Amniotic stem cell (primary cell): ENCODE measurements at places on chromosomes 2 and 18.

- no peak for DNase-seq
These were observed 89.9 kb downstream of the PTPRM start for GRCh38 chr18:7657050-7657449.

DNA sequence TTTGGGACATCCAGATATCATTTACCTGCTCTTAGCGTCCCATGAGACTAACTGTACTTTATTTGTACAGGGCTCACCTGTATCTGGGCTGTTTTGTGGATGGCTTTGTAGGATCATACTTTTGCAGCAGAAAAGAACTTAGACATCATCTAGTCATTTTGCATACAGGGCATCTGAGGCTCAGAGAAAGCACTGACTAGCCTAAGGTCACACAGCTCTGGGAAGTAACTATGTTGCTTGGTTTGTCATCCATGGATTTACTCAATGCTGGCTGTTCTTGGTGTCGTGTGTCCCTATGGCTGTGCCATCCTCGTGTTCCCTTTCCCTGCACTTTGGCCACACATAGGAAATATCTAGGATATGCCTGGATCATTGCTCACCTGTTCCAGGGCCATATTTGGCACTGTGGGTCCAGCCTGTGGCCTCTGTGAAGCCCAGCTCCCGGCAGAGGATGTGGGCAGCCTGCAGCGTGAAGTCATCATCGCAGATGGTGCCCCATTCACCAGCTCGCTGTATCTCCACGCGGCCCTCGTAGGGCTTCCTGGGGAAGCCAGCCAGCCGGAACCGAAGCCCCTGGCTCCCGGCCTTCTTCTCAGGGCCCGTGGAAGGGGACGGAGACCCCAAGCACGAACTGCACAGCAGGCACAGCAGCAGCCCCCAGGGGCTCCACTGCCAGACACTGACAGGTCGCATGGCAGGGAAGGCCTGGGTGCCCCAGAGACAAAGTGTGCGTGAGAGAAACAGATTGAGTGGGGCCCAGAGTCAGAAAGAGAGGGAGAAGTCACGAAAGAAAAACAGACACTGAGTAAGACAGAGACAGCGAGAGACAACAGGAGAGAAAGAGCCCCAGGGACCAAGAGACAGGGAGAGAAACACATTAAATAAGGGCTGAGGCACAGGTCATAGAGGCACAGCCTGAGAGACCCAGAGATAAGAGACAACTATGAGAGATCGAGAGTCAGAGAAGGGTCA is 1.5 kb downstream of the LOXL3 start:
- no peak for DNase-seq

- no peak for DNase-seq
These were observed 382.3 kb downstream of the FIGN start for GRCh38 chr2:163353551-163353950.

DNA sequence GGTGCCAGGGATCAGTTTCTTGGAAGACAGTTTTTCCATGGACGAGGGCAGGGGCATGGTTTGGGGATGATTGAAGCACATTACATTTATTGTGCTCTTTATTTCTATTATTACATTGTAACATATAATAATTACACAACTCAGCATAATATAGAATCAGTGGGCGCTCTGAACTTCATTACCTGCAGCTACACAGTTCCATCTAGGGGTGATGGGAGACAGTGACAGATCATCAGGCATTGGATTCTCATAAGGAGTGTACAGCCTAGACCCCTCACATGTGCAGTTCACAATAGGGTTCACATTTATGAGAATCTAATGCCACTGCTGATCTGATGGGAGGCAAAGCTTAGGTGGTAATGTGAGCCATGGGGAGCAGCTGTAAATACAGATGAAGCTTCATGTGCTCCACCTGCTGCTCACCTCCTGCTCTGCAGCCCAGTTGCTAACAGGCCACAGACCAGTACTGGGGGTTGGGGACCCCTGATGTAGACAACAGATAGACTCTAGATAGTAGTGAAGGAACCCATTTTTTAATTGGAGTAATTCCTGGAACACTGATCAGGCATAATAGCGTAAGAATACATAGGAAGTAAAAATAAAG is 41.5 kb upstream of the MC4R start:
- DNase-seq: no peak

DNA sequence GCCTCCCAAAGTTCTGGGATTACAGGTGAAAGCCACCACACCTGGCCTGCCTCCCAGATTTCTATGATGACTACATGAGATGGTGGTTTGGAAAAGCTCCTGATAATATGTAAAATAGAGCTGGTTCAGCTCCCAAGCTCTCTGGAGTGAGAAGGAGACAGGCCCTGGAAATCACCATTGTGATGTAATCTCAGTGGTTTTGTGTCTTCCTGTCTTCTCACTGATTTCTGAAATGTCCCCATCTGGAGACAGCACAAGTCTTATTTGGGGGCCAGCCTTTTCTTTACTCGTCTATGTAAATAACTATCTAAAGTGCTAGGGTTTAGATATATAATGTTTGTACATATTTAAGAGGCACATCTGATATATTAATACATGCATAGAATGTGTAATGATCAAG is 64.0 kb downstream of the CCNT2 start:
- no peak for DNase-seq

DNA sequence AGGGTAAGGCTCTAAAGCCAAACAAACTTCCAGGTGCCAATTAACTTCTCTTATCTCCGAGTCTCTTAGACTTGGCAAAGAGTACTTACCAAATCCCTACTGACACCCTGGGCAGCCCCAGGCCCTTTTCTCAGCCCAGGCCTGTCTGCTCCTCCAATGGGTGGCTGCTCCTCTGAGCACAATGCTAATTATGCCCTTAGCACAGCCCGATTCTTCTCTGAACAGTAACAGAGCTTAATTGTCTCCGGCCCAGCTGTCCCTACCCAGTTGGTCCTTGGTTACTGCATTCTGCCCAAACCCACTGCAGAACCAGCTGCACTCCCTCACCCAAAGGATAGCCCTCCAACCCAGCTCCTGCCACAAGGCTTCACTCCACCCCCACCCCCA is 110.3 kb downstream of the SMAD7 start:
- DNase-seq: no peak

GRCh38 chr2:37287966-37288365 is 36.7 kb downstream of the PRKD3 start:
- DNase-seq: no peak

GRCh38 chr2:235949567-235950472 is 218.4 kb downstream of the GBX2 start:
- no peak for DNase-seq

GRCh38 chr2:9937968-9938367 is 13.5 kb upstream of the GRHL1 start:
- DNase-seq: no peak

DNA sequence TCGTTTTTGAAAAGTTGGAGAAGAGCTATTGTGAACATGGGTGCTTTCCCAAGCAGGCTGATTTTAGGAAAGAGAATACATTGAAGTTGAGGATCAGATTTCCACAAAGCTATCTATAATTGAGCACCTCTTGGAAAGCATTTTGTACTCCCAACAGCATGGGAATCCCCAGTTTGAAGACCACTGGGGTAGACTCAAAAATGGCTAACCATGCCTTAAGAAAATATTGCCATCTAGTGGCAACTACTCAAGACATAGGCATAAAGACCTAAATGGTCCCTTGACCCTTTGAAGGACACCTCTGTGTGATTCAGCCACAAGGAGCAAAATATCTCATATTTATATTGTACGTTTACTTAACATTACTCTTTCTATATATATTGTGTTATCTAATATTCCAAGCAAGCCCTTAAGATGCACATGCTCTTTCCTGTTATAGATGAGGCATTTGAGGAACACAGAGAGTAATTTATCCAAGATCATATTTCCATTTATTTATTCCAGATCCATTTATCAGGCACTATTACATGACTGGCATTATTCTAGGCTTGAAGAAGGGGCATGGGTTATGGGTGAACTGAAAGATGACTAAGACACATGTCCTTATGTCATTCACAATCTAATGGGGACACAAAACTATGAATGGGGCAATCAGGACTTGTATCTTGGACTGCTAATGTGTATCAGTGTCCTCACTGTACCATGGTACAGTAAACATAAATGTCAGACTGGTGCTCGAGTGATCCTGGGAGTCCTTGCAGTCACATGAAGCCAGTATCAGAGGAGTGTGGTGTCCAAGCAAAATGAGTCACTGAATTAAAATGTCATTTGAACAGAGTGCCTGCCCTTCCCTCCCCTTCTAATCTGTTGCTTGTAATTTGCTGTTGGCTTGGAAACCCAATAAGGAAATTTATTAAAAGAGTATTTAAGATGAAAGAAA is 121.0 kb upstream of the XPO1 start:
- DNase-seq: peak; percentile 32

DNA sequence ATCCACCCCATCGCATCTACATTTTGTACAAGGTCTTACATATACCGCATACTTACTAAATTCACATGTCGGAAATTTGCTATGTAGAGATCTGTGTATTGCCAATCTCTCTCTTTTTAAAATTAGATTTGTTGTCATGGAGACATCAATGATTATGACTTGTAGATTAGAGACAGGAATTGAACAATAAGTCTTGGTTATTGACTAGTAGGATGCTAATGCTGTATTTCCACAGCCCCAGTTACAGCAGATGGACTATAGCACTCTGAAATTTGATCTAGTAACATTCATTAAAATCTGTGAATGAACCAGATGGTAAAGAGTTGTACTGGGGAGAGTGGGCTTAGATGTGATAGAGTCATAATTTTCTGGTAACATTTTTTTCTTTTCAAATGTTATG is 805.7 kb downstream of the SLC4A3 start:
- no peak for DNase-seq

DNA sequence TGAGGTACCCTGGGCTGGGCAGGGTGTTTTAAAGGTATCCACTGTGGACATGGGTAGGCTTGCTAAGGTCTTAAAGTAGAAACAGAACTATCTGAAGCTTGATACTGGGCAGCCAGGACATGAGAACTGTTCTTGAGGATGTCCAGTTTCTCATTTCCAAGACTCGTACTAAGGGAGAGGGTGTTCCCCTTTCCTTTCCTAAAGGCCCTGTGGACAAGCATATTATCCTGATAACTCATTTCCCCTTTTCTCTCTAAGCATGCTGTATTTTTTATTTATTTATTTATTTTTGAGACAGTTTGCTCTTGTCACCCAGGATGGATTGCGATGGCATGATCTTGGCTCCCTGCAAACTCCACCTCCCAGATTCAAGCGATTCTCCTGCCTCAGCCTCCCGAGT is 273.6 kb downstream of the PRKCE start:
- DNase-seq: no peak

DNA sequence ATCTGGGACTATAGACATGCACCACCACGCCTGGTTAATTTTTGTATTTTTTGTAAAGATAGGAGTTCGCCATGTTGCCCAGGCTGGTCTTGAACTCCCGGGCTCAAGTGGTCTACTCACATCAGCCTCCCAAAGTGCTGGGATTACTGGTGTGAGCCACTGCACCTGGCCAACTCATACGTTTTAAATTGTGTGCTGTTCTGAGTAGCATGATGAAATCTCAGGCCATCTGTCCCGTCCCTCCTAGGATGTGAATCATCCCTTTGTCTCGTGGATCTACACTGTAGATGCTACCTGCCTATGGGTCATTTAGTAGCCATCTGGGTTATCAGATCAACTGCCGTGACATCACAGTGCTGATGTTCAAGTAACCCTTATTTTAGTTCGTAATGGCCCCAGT is 38.5 kb upstream of the RMP24 start:
- DNase-seq: no peak

DNA sequence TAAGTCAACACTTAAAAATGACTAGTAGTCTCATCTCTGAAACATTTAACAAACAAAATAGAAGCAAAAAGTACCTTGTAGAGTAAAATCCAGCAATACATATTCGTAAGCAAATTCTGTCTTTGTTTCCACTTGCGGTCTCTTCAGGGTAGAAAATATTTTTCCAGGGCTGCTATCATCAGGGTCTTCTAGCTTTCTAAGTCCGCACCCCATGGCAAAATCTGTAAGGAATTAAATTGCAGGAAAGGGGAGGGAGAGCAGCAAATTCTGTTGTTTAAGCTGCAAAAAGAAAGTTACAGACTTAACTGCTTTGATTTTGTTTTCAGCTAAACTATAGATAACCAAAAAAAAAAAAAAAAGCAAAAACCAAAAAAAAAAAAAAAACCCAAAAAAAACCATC is at the start of gene RFTN2:
Gene RFTN2, minus strand, starts transcription at position 342 of the 400 bp plus-strand sequence. Its CDS starts 129 bp downstream, at position 213.
- DNase-seq: no peak
